ENCODE measurements at places on chromosomes 13 and 19. TPM values are rescaled to one million over a fixed set of nuclear protein-coding genes. Genes with fewer than 3 reads are reported as not detected.
A peak's percentile ranks its signal among the peaks of the same experiment; 100 is the strongest.

DNA sequence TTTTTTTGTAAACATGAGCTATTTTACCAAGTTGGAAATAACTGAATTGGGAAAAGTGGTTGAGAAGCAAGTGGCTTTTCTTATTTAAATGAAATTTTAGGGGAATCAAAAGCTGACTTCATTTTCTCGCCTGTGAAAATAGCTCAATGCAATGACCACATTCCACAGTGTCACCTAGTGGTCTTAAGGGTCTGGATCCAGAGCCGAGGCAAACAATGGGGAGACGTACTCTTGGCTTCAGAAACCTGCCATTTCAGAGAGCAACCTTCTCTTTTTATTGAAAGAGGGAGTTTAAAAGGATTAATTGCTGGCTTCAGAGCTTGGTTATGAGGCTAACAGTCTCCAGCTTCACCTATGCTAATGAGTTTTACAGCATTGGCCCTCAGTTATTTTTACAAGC is 39.7 kb upstream of the RXFP2 start:
- H3K27ac ChIP-seq = no peak overlapping the region
- H3K36me3 ChIP-seq = no peaks in the 10 kb centered on the region
- no peaks in the 10 kb centered on the region for H3K4me1 ChIP-seq
- peaks cover 4% of the 10 kb centered on the region for H3K27me3 ChIP-seq

DNA sequence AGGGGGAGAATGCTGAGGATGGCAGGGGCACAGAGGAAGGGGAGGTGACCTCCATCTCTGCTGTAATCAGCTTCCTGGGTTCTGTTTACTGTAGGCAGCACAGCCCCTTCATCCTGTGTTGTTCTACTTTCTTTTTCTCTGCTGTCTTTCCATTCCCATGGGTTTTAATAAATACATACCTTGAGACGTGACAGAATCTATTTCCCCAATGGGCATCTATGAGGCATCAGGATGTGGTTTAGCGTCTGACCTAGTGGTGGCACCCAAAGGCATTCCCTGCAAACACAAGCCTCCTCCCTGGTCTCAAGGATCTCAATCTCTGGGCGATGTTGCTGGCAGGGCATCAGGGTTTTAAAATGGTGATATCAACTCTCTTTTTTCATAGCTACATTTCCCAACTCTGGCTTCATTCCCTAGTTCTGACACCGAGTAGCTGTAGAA is 60.8 kb downstream of the ALOX5AP start:
- H3K36me3 ChIP-seq = no peaks in the 10 kb centered on the region
- H3K4me1 ChIP-seq = no peaks in the 10 kb centered on the region
- H3K27me3 ChIP-seq = no peaks in the 10 kb centered on the region
- H3K27ac ChIP-seq = no peak overlapping the region
- no peak overlapping the region for H3K4me3 ChIP-seq
- no peak for DNase-seq

GRCh38 chr13:25871389-25872125 is 180.3 kb downstream of the SHISA2 start:
- H3K36me3 ChIP-seq = no peaks in the 10 kb centered on the region
- H3K4me3 ChIP-seq = no peak overlapping the region
- no peaks in the 10 kb centered on the region for H3K27me3 ChIP-seq

DNA sequence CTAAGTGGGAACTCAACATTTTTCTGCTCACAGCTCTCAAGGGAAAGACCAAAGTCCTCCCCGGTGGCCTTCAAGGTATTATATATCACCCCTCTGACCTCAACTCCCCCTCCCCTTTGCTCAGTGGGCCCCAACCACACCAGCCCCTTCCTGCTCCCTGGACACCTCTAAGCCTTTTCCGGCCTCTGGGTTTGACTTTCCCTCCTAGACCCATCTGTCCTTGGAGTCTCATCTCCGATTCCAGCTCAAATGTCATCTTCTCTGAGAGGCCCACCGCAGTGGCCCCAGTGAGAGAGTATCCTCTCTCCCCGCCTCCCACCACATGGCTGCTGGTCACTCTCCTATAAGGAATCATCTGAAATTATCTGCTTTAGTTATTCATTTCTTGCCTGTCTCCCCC is 941 bp upstream of the UHRF1 start:
- H3K4me1 ChIP-seq = no peaks in the 10 kb centered on the region
- no peaks in the 10 kb centered on the region for H3K36me3 ChIP-seq
- no peak overlapping the region for H3K4me3 ChIP-seq

DNA sequence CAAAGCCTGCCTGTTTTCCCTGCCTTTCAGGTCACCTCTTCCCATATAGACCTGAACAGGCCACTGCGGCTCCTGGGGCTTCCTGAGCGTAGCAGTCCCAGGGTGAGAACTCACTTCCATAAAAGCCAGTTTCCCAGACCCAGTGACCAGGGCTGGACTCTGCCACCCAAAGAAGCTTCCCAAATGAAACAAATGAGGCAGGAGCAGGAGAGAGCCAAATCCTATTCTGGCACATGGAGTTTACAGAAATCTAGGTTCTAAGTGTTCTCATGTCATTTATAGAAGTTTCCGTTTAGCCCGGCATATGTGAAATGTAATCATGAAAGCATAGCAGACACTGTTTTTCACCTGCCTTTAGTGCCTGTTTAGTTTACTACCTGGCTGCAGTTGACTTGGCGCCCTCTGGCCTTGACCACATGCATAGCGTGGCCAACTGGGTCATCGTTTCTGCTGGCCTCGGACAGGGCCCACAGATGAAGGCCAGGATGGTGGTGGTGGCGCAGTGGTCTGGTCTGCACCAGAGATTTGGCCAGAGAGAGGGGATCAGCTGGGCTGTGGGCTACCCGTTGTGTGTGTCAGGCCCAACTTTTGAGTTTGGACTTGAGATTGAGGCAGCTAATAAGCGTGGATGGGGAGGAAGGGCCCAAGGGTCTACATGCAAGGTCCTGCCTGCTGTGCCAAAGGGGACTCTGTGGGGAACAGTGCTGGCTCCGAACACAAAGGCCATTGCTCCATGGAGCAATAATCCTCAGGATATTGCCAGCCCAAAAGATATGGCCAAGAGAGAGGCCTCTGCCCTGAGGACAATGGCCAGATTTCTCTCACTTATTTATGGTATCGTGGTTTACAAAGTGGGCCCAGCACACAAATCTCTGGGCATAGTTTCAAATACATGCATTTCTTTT is 43.3 kb downstream of the NFIX start:
- DNase-seq = no peak
- H3K4me3 ChIP-seq = no peak overlapping the region
- H3K27me3 ChIP-seq = no peaks in the 10 kb centered on the region
- H3K27ac ChIP-seq = peak overlapping the region; percentile 92

GRCh38 chr19:35766571-35767104 is 8.7 kb downstream of the PROSER3 start:
- H3K4me1 ChIP-seq = no peaks in the 10 kb centered on the region
- no peaks in the 10 kb centered on the region for H3K36me3 ChIP-seq
- no peaks in the 10 kb centered on the region for H3K27me3 ChIP-seq
- DNase-seq = no peak
- no peak overlapping the region for H3K27ac ChIP-seq
- no peak overlapping the region for H3K4me3 ChIP-seq

DNA sequence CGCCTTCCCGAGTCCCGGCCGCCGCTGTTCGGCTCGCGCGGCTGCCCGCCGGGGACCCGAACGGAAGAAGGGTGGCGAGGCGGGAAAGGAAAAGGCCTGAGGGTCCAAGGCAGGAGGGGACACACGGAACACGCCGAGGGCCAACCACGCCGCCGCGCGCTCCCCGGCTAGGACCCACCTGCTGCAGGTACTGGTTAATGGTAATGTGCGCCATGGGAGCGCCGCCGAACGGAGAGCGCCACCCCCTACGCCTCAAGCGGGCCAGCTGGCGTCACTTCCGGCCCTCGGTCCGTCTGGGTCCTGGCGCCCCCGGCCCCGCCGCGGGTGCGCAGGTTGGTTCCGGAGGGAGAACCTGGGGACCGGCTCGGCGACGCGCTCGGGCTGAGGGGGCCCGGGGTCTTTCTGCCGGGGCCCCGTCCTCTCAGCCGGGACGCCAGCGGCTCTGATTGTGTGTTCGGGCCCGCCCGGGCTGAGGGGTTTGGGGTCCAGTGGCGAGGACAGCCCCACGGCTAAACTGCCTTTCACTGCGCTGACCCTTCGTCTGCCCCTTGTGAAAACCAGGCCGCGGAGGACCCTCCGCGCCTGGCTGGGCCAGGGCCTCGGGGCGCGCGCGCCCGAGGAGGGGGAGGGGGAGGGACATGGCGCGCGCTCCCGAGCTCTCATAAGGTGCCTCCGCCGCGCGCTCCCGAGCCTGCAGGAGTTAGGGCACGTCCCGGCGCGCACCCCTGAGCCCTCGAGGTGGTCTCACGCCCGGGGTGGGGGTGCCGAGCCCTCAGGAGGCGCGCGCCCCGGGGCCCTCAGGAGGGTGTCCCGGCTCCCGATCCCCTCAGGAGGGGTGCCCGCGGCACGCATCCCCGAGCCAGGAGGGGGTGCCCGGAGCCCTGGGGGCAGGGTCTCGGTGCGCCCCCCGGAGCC is at the start of gene PCID2:
Gene PCID2, minus strand, starts transcription at position 249 of the 915 bp plus-strand sequence. Its CDS starts 35 bp downstream, at position 214.
- H3K4me3 ChIP-seq = peak within 1 kb of the TSS; percentile 68
- peak; percentile 92 for DNase-seq
- H3K4me1 ChIP-seq = no peaks in the 10 kb centered on the region
- peak within 1 kb of the TSS; percentile 98 for H3K27ac ChIP-seq
- no peaks in the 10 kb centered on the region for H3K36me3 ChIP-seq
- H3K27me3 ChIP-seq = no peaks in the 10 kb centered on the region

GRCh38 chr13:77737583-77738200 is 40.2 kb downstream of the SLAIN1 start:
- H3K4me1 ChIP-seq = no peaks in the 10 kb centered on the region
- H3K36me3 ChIP-seq = peaks cover 3% of the 10 kb centered on the region
- H3K27ac ChIP-seq = no peak overlapping the region
- DNase-seq = no peak

DNA sequence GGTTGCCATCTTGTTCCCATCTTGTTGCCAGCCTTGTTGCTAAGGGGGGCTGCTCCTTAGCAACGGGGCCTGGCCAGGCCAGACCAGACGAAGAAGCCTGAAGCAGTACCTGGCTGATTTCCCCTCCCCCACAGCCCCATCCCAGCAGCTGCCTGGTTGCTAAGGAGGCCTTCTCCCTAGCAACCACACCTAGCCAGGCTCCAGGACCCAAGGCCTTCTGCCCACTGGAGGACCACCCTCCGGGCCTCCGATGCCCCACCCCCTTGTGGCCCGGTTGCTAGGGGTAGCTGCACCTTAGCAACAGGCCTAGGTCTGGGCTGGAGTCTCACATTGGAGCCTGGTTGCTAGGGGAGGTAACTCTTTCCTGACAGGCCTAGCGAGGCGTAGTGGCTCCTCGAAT is 3.9 kb downstream of the PRRG2 start:
- no peaks in the 10 kb centered on the region for H3K36me3 ChIP-seq
- H3K27me3 ChIP-seq = no peaks in the 10 kb centered on the region
- no peak overlapping the region for H3K27ac ChIP-seq
- H3K4me1 ChIP-seq = no peaks in the 10 kb centered on the region

- H3K4me1 ChIP-seq = no peaks in the 10 kb centered on the region
- no peak overlapping the region for H3K4me3 ChIP-seq
- H3K36me3 ChIP-seq = no peaks in the 10 kb centered on the region
- H3K27me3 ChIP-seq = no peaks in the 10 kb centered on the region
- no peak overlapping the region for H3K27ac ChIP-seq
These were observed 415.6 kb downstream of the DCT start for GRCh38 chr13:94063848-94064247.

GRCh38 chr13:51944428-51944827 is 66.8 kb downstream of the ATP7B start:
- H3K36me3 ChIP-seq = peaks cover 4% of the 10 kb centered on the region
- no peaks in the 10 kb centered on the region for H3K27me3 ChIP-seq
- no peak overlapping the region for H3K27ac ChIP-seq
- H3K4me3 ChIP-seq = no peak overlapping the region
- no peak for DNase-seq
- no peaks in the 10 kb centered on the region for H3K4me1 ChIP-seq

GRCh38 chr19:14580623-14581237 is 2.2 kb upstream of the CLEC17A start:
- no peak overlapping the region for H3K27ac ChIP-seq
- H3K27me3 ChIP-seq = no peaks in the 10 kb centered on the region
- no peak for DNase-seq

DNA sequence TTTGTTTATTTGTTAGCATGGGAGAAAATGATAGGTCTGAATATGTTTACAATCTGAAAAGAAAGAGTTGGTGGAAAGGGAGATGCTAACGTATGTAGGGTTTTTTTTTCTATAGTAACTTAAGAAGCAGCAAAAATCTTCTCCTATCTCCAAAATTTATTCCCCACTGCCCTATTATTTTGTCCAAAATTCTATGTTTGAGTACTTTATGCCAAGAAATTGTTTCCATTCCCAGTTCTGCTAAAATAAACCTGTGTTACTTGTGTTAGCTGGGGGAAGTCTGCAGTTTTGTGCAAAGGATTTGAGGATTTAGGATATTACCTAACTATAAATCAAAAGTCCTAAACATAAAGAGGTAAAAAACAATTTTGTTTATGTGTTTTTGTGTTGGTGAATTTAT is 2770.4 kb upstream of the PCDH20 start:
- no peak overlapping the region for H3K4me3 ChIP-seq
- H3K27ac ChIP-seq = no peak overlapping the region
- no peaks in the 10 kb centered on the region for H3K36me3 ChIP-seq
- H3K27me3 ChIP-seq = no peaks in the 10 kb centered on the region

DNA sequence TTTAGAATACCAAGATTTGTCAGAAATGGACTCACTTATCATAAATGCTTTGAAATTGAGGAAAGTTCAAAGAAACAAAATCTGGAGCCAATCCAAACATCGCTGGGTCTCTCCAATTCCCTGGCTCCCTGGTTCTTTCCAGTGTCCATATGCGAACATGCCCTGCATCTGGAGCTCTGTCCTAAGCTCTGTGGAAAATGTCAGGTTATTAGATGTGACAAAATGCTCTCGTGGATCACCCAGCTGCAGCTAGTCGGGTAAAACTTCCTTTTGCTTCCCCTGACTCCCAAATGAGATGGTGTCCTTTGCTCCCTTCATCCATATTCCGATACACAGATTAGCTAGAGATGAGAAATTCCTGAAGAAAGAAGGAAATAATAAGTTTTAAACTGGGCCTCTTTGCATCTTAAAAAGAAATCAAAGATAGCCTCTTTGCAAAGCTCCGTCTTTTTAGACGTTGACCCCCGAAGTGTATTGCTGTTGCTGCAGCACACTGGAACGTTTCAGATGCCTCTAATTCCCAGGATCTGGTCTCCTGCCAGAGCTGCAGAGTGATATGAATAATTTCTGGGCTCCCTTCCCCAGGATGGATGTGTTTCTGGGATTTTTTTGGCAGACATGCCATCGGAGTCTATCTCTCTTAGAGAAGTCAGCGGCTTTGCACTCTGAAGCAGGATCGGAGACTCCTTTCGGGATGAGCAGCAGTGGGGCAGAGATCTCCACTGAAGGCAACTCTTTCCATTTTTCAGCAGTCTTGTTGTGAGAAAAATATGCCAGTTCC is 102.9 kb downstream of the TEX26 start:
- no peaks in the 10 kb centered on the region for H3K27me3 ChIP-seq
- no peak overlapping the region for H3K27ac ChIP-seq
- no peak for DNase-seq
- no peaks in the 10 kb centered on the region for H3K4me1 ChIP-seq
- H3K36me3 ChIP-seq = no peaks in the 10 kb centered on the region
- no peak overlapping the region for H3K4me3 ChIP-seq

KIR3DL1 gene
- not detected for total RNA-seq

FFAR3 gene
- 0.39 TPM for total RNA-seq

RASIP1 gene
- 15.4 TPM for total RNA-seq

LILRA5 gene
- total RNA-seq = 10.8 TPM

UHRF1 gene
- 3.9 TPM for total RNA-seq

NLRP5 gene
- not detected for total RNA-seq

HSH2D gene
- 1.4 TPM for total RNA-seq

PRR22 gene
- 1.4 TPM for total RNA-seq

CCDC159 gene
- 44.4 TPM for total RNA-seq

SMAD9 gene
- 48.9 TPM for total RNA-seq

FXYD1 gene
- 179 TPM for total RNA-seq

PNPLA6 gene
- total RNA-seq = 90.3 TPM

SIGLEC11 gene
- total RNA-seq = 1.8 TPM

IQCN gene
- 12.2 TPM for total RNA-seq
